ENCODE measurements at places on chromosomes 7 and 10.
A peak's percentile ranks its signal among the peaks of the same experiment; 100 is the strongest.

DNA sequence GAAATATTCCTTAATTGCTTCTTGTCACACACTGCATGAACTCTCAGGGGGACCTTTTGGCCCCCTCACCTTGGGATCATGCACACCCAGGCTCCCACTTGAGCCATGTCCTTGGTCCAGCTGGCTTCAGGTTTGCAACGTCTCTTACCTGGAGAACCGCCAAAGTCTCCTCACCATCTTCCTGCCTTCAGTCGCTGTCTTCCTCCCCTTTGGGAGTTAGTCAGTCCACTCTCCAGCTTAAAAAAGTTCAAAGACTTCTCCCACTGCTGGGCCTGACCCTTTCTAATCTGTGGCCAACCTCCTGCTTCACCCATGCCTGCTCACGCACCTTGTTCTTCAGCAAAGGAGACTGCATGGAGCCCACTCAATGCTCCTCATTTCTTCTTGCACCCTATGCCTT is 82.6 kb upstream of the LRRC4 start:
- no peak for DNase-seq

DNA sequence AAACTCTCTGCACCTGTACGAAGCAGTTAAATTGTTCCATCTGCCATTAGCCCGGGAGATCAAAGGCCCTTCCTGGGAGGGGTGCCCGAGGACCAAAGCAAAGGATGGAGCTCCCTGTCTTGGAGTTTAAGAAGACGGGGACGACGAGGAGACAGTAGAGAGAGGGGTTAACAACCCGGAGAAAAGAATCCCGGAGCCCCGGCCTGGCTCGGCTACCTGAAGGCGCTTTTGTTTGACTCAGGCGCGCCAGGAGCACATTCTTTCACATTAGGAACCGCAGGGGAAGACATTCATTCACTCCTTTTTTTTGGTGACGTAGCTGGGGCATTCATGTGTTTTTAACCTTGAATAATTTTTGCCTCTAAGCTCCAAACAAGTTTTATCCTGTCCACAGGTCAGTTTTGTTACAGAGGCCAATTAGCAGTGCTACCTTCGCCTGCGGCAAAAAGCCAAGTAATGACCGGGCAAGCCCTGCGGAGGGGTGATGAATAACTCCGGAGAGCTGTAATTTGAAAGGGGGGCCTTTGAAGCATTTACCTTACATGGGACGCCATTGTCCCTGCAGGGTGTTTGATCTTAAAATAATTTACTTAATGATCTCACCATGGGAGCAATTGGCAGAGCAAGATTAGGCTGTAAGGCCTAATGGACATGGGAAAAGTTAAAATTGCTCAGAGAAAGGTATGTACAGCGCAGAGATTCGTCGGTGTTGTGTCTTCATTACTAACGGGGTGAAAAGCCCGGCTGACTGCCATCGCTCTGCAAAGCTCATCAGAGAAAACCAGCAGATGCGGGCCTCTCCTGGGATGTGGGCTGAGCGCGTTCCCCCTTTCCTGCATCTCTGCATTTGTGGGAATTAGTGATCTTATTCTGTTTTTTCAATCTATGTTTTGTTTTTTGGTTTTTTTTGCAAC is 258.0 kb upstream of the SP4 start:
- no peak for DNase-seq

- peak; percentile 93 for DNase-seq
Measured at GRCh38 chr7:26151953-26152781, at the start of gene NFE2L3. TSS of gene NFE2L3 (plus strand) at chr7:26152198. CDS start at chr7:26152499, 301 bp downstream.

DNA sequence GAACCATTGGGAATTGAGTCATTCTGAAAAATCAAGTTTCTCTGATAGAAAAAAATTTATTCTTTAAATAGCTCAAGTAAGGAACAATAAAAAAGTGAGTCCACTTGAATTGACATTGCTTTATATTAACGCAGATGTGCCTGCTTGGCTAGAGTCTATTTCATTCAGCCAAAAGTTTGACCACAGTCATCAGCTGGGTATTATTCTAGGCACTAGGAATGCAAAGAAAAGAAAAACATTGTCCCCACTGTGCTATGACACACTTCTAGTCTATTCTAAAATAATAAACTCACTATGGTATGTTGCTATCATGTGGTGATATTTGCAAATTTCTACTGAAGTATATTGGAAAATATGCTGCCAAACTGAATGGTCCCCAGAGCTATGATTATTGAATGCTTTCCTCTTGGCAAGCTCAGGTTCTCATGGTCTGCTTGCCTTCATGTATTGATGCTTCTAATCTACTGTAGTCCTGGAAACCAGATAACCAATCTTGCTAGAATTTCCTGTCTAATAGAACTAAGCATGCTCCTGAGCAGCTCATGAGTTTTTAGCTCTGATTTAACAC is 8.3 kb downstream of the SFRP4 start:
- no peak for DNase-seq

- DNase-seq = no peak
Measured at GRCh38 chr10:96632974-96633710, 46.3 kb upstream of the TM9SF3 start.

- DNase-seq = no peak
Measured at GRCh38 chr7:102111061-102112041, 175.3 kb upstream of the SH2B2 start.

GRCh38 chr7:92674379-92674778 is 84.2 kb upstream of the FAM133B start:
- DNase-seq = no peak

GRCh38 chr7:140656548-140657515 is 15.9 kb upstream of the ADCK2 start:
- peak; percentile 95 for DNase-seq

DNA sequence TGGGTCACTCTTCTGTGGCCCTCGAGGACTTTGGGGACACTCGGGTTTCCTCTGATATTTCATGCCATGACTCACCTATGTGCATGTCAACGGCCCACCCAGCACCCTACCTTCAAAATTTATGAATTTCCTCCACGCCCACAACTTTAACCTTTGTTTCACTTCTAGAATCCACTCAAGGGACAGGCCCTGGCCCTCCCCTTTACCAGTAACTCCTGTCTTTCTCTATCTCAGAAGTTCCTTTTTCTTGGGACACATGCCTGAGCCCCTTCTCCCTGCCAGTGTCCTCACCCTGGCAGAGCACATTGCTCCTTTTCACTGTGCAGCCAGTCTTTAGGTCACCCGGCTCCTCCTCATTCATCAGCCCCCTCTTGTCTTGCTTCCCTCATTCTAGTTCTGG is 282.5 kb upstream of the KLF6 start:
- DNase-seq = peak; percentile 54

- no peak for DNase-seq
Measured at GRCh38 chr10:3588816-3589215, 196.2 kb downstream of the KLF6 start.

DNA sequence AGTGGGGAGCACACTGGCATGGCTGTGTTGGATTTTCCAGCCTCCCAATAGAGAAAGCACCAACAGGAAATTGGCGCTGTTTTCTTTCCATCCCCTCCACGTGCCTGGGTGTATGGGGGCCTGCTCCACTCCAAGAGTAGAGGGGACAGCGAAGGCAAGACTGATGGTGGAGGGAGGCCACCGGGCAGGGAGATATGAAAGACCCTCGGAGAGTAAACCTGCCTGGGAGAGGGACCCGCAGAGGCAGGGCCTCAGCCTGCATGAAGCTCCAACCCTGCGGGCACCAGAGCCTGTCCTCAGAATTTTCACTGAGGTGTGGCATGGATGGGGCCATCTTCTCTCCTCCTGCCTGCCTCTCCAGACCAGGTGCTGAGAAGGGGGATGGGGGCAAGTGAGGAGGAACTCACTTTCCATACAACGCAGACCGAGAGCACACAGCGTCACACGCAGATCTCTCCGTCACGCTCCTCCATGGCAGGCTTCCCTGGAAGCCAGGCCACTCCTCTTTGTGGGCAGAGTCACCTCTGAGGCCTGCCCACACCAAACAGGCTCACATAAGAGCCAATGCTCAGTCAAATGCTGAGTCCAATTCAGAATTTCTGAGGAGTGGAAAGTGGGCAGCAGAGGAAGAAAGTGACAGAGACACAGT is 18.8 kb downstream of the ANXA11 start:
- DNase-seq = no peak

GRCh38 chr7:117212969-117213877 is 109.6 kb downstream of the WNT2 start:
- DNase-seq = peak; percentile 69

DNA sequence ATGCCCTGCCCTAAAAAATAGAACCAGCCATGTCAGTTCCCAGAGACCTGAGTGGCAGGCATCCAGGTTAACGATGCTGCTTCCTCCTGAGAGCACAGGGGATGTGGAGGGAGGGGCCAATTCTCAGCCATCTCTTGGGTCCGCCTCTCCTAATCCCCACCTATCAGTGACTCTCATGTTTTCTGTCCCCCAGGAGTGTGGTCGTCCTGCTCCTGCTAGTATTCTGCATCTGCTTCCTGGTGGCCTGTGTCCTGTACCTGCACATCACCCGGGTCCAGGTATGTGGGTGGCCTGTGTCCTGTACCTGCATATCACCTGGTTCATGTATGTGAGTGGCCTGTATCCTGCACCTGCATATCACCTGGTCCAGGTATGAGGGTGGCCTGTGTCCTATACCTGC is 105.3 kb downstream of the ADCY1 start:
- no peak for DNase-seq

- DNase-seq = peak; percentile 49
Measured at GRCh38 chr7:107201795-107202450, 33.1 kb downstream of the HBP1 start.

DNA sequence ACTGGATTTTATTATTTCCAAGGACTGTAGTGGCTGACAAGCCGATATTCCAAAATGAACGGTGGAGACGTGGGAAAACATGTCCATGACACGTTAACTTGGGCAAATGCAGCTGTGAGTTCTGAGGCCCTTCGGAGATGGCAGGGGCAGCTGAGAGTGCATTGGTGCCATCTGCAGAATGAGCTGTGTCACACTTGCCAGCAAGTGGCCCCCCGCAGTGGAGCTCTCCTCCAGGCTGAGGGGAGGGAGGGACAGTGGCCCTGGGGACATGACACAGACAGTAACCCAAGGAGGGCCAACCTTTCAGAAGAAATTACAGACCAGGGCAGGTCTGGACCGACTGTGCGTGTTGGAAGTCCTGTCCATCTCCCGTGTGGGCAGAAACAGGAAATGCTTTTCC is 139.4 kb downstream of the SVIL start:
- DNase-seq = no peak

DNA sequence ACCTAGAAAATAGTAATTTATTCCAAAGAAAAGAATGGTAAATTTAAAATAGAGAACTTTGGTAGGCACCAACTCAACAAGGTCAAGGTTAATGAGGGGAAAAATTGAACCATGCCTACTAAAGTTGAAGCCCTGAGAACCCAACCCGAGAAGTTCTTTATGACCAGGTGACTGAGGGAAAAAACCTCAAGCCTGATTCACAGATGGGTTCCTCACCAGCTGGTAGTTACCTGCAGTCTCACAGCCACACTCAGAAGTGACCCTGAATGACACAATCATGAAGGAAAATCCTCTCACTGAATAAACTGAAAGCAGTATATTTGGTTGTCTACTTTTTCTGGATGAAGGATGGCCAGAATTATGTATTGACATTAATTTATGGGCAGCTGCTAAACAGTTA is 7.0 kb downstream of the C10orf67 start:
- no peak for DNase-seq

DNA sequence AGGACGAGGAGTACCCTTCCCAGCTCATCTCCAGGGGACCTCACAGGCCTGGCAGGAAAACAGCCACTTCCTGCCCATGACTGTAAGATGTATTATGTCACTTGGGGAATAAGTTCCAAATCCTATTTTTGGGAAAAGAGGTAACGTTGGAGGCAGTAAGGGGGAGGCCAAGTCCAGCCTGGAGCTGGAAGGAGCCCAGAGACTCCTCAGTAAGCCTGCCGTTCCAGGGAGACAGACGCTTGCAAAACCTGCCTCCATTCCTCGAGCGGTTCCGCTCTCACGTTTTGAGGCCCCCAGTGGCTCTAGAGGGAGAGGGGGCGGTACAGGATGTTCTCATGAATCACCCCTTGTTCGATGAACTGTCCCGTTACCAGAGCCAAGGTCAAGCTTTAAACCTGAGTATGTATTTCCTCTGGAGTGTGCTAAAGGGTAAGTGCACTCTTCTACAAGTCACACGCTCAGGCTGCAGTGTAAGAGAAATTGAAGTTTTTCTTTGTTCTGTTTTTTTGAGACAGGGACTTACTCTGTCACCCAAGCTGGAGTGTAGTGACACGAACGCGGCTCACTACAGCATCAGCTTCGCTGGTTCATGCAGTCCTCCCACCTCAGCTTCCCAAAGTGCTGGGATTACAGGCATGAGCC is 45.5 kb upstream of the CYTH3 start:
- peak; percentile 97 for DNase-seq

DNA sequence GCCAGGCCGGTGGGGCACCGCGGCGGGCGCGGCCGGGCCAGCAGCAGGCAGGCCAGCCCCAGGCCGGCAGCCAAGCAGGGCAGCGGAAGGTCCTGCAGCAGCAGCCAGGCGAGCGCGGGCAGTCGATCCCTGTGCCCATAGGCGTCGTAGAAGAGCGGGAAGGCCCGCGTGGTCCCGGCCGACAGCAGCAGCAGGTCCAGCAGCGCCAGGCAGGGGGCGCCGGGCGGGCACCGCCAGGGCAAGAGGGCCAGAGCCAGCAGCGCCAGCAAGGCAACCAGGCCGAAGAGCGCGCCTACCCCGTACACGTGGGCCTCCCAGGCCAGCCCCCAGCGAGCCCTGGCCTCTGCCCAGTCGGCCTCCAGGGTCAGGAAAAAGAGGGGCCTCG is 8.4 kb upstream of the RBM28 start:
- no peak for DNase-seq

Data from NB4 (cell line).